ENCODE measurements at places on chromosomes 5 and 9. TPM values are rescaled to one million over a fixed set of nuclear protein-coding genes. Genes with fewer than 3 reads are reported as not detected.

DNA sequence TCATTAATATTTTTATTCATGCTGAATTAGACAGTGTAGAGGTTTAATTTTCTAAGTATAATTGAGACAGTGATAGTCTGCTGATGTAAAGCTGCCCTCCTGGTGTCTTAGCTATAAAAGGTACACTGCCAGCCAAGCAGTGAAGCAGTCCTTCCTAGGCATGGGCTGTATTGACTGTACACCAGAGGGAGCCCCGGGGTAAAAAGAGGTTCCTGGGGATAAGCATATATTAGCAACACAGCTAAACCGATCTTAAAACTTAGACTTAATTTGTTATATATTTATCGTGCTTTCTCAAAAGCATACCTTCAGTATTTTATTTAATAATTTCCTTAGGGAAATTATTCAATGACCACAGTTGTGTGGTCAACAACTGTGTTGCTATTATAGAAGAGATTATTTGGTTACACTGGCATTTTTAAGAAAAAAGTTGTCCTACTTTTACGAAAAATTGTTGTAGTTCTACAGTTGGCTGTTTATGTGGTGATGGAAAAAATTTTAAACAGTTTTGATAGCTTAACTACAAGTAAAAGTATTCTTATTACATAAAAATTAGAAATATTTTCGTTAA, 68.8 kb downstream of the ELL2 start:
- peaks cover 72% of the 10 kb centered on the region for H3K36me3 ChIP-seq
- H3K27me3 ChIP-seq, result no peaks in the 10 kb centered on the region
- no peak overlapping the region for H3K4me3 ChIP-seq
- DNase-seq, result no peak
- no peak overlapping the region for H3K27ac ChIP-seq

DNA sequence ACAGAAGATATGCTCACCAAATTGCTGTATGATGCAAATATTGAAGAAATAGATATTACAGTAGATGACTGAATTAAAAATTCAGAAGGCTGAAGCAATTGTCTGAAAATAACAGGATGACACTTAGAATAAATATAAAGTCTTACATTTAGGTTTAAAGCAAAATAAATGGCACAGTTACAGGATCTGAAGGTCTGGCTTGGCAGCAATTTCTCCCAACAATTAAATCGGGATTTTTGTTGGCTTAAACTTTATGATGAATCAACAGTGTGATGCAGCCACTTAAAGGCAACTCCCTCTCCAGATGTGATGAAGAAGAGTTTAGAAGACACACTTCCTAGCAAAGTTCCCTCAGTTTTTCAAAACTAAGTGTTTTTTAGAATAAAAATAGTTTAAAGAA, 80.5 kb downstream of the NREP start:
- H3K4me1 ChIP-seq, result peaks cover 6% of the 10 kb centered on the region
- DNase-seq, result peak; percentile 44
- no peaks in the 10 kb centered on the region for H3K27me3 ChIP-seq

DNA sequence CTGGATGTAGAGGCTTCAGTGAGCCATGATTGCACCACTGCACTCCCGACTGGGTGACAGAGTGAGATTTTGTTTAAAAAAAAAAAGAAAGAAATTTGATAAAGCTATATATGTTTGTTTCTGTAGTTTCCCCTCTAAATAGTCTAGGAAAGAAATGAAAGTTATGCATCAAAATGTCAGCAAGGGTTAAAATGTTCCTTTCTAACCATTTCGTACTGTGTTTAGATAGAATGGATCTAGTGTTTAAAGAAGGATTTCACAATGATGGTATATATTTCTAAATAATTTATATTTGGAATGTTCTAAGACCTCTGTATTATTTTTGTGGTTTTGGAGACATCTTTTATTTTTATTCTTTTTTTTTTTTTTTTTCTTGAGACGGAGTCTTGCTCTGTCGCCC, 22.7 kb downstream of the TEK start:
- peak; percentile 81 for DNase-seq
- H3K36me3 ChIP-seq, result no peaks in the 10 kb centered on the region
- H3K4me3 ChIP-seq, result no peak overlapping the region
- no peaks in the 10 kb centered on the region for H3K27me3 ChIP-seq
- H3K4me1 ChIP-seq, result peaks cover 12% of the 10 kb centered on the region

GRCh38 chr9:76697554-76697953, 66.7 kb upstream of the PCA3 start:
- no peak overlapping the region for H3K27ac ChIP-seq
- no peak for DNase-seq
- H3K36me3 ChIP-seq, result no peaks in the 10 kb centered on the region

- peak; percentile 77 for DNase-seq
- H3K27ac ChIP-seq, result no peak overlapping the region
- H3K27me3 ChIP-seq, result no peaks in the 10 kb centered on the region
- peaks cover 9% of the 10 kb centered on the region for H3K4me1 ChIP-seq
Measured at GRCh38 chr5:102758576-102758975, 3.5 kb downstream of the PAM start.

GRCh38 chr9:135198144-135198543, 110.7 kb downstream of the OLFM1 start:
- H3K27me3 ChIP-seq, result no peaks in the 10 kb centered on the region
- H3K36me3 ChIP-seq, result no peaks in the 10 kb centered on the region
- no peaks in the 10 kb centered on the region for H3K4me1 ChIP-seq
- H3K27ac ChIP-seq, result no peak overlapping the region
- no peak for DNase-seq
- no peak overlapping the region for H3K4me3 ChIP-seq

IRGM gene
- total RNA-seq, result not detected

SLC45A2 gene
- not detected for total RNA-seq

DNA sequence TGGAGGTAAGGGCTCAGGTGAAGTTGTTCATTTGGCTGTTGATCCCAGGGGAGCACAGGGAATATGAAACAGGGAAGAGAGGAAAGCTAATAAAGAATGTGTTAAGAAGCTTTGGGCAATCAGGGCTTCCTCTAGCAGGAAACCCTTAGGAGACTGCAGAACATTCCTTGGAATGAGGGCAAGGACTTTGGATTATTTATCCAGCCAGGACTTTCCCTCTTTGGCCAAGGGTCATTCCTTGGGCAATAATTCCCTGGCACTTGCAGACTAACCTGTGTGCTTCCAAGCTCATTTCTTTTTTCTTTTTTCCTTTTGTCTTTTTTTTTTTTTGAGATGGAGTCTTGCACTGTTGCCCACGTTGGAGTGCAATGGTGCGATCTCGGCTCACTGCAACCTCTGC, 209.2 kb upstream of the MAP3K1 start:
- DNase-seq, result no peak
- no peak overlapping the region for H3K27ac ChIP-seq
- H3K4me3 ChIP-seq, result no peak overlapping the region
- no peaks in the 10 kb centered on the region for H3K36me3 ChIP-seq
- peaks cover 4% of the 10 kb centered on the region for H3K27me3 ChIP-seq
- H3K4me1 ChIP-seq, result peaks cover 15% of the 10 kb centered on the region

SCGB3A2 gene
- not detected for total RNA-seq

SPINK13 gene
- total RNA-seq, result not detected

- H3K36me3 ChIP-seq, result no peaks in the 10 kb centered on the region
- no peak overlapping the region for H3K27ac ChIP-seq
- DNase-seq, result no peak
Measured at GRCh38 chr5:76114179-76114851, 31.1 kb downstream of the SV2C start.

DNA sequence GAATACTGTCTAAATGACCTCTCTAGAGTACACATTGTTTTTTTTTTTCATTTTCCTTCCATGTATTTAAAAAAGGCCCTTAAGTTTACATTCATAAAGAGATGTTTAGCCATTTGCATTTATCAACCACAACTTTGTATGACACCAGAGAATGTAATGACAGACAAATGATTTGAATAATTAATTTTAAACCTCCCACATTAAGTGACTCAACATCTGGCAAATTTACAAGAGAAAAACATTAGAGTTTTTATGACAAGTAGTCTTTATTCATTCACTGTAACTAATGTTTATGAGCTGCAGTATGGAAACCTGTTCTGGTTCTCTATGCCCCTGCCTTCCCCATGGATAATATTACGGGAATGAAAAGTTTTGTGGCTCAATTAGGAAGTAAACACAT, 1093.8 kb upstream of the CDH9 start:
- no peak for DNase-seq
- no peaks in the 10 kb centered on the region for H3K36me3 ChIP-seq
- no peaks in the 10 kb centered on the region for H3K4me1 ChIP-seq
- H3K27me3 ChIP-seq, result no peaks in the 10 kb centered on the region
- no peak overlapping the region for H3K4me3 ChIP-seq
- H3K27ac ChIP-seq, result no peak overlapping the region

DNA sequence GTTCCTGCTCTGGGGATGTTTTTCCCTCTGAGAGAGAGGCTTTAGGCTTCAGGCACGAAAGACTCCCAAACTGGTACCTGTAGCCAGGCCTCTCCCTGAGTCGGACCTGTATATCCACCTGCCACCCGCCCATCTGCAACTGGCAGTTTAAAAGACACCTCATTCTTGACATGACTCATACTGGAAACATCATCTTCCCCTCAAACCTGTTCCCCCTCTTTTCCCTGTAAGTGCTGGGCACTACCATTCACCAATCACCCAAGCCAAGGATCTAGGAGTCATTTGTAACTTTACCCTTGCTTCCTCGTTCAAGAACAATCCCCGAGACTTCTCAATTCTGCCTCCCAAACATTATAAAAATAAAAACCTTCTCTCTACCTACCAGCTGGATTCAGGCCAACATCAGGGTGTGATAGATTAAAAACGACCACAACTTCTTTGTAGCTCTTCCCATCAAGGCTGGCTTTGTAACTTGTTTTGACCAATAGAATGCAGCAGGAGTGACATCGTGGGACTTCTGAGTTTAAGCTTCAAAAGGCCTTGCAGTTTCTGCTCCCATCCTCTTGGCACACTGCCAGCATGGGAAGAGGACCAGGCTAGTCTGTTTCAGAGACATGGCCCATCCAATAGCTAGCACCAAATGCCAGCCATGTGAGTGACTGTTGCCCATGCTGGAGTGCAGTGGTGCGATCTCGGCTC, 1.8 kb upstream of the WDR31 start:
- H3K4me1 ChIP-seq, result no peaks in the 10 kb centered on the region
- no peaks in the 10 kb centered on the region for H3K36me3 ChIP-seq
- H3K27ac ChIP-seq, result no peak overlapping the region
- H3K27me3 ChIP-seq, result 0 out of 2 replicates have a peak, but pooled peaks cover 3% of the 10 kb centered on the region
- DNase-seq, result no peak

FEM1C gene
- 21.5 TPM for total RNA-seq

DNA sequence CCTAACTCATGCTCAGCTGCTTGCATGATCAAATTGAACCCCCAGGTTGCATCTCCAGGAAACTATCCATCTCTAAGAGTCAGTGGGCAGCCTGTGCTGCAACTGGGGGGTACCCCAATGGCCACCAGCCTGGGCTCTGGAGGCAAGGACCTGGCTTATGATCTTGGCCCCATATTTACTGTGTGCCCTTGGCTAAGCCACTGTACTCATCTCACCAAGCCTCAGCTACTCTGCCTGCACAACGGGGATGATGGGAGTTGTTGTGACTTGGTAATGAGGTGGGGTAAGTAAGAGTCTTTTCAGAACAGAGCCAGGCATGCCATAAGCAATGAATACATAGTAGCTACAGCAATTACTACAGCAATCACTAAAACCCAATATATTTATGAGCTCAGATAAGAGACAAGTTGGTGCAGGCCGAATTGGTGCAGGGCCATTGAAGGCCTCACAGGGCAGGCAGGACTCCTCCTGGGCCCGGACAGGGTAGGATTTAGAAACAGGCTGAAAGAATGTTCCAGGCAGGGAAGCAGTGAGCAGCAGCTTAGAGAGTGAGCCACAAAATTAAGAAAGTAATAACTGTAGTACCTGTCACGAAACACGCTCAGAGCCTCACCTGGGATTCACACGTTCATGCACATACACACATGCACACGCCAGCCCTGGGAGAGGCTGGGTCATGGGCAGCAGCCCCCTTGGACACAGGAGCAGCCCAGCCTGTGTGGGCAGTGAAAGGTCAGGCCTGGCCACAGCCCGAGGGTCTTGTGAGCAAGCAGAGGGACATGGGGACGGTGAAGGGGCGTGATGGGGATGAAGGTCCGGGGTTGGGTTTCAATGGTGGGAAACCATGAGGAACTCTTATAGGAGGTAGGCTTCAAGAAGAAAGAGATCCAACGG, 74.1 kb downstream of the PAX5 start:
- H3K4me1 ChIP-seq, result no peaks in the 10 kb centered on the region
- no peak for DNase-seq
- no peak overlapping the region for H3K4me3 ChIP-seq
- H3K36me3 ChIP-seq, result no peaks in the 10 kb centered on the region
- peaks cover 41% of the 10 kb centered on the region for H3K27me3 ChIP-seq

CNTNAP3B gene
- total RNA-seq, result 2.2 TPM

Data from IMR-90 (cell line).